ENCODE measurements at places on chromosomes 12 and 14.

- no peak for DNase-seq
Measured at GRCh38 chr12:10851243-10851858, 2.1 kb upstream of the PRR4 start.

DNA sequence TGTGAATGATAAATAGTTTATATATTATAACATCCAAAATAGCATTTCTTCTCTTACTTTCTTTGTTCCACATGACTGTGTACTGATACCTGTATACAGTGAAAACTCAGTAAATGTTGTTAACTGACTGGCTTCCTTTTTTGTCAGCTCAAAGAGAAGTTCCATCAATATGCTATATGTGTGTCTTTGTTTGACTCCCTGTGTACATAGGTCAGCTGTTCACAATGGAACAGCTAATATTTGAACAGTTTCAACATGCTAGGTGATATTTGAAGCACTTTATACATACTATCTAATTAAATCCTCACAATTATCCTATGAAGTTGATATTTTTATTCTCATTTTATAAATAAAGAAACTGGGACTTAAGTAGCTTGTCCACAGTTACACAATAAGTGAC, 15.3 kb upstream of the KICS2 start:
- no peak for DNase-seq

- DNase-seq, result no peak
Measured at GRCh38 chr14:24843494-24843893, 206.5 kb downstream of the STXBP6 start.

GRCh38 chr12:87427770-87428169, 601.4 kb downstream of the C12orf50 start:
- no peak for DNase-seq

- DNase-seq, result no peak
Measured at GRCh38 chr14:72049462-72049861, 117.2 kb downstream of the RGS6 start.

GRCh38 chr12:103175625-103176024, 218.2 kb downstream of the ASCL1 start:
- DNase-seq, result no peak

DNA sequence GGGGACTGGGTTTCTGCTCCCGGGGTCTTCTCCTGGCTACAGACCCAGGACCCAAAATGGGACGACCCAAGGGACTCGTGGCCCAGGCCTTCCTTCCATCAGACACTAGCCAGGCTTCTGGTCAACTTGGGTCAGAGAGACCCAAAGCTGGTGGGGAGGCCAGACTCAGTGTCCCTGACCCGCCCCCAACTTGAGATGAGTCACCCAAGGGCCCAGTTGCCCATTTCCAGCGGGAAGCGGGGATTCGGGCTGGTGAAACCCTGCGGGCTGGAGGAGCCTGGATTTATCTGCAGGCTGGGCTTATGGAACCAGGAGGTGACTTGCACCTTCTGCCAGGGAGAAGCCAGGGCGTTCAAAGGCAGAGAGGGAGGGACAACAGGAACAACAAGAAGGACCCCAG, 81.5 kb downstream of the RFLNA start:
- DNase-seq, result no peak

- no peak for DNase-seq
Measured at GRCh38 chr12:26717757-26718156, 115.2 kb downstream of the ITPR2 start.

DNA sequence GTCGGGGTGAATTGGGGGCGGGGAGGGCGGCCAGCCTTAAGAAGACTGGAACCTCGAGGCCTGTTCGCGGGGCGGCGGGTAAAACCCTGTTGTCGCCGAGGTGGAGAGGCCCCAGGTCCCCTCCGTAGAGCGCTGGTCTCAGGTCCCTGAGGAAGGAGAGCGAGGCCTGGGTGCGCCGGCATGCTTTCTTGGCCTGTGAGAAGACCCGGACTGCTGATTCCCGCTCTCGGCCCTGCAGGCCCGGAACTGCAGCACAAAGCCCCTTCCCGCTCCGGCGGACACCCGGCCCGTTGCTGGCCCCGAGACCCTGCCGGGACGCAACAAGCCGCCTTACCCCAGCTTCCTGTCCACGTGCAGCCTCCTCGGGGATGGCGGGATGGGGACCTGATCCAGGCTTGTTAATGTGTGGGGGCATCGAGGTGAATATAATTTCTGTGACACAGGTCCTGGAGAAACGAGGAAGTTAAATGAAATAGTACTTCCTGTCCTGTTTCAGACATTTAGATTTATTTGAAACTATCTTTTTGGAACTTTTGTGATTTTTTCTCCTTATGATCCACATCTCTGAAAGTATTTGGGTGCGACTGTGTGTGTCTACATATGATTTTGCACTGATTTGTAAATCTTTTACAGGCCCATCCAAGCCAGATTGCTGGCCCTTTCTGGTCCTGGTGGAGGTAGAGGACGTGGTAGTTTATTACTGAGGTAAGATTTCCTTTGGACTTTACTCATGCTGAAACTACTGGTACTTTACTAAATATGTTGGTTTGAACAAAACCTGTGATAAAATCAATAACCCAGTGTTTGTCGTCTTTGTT, 600 bp downstream of the PNN start:
- no peak for DNase-seq

GRCh38 chr14:81023095-81023710, 67.8 kb downstream of the TSHR start:
- no peak for DNase-seq

DNA sequence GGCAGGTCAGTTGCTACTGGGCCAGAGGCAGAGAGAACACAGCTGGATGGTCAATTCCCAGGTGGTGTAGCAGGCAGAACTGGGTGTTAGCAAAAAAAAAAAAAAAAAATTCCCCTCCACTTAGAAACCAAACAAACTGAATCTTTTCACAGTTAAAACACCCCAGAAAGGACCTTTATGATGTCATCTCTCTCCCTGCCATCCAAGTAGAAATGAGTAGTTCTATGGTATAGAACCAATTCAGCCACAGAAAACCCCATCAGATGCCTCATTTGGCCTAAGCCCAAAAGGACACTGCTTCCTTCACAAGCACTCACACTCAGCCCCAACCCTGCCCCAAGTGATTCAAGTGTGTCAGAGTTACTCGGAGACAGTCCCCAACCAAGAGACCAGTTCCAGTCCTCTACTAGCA, 230.8 kb downstream of the DPF3 start:
- DNase-seq, result no peak

GRCh38 chr12:87311206-87311605, 718.0 kb downstream of the C12orf50 start:
- DNase-seq, result no peak

DNA sequence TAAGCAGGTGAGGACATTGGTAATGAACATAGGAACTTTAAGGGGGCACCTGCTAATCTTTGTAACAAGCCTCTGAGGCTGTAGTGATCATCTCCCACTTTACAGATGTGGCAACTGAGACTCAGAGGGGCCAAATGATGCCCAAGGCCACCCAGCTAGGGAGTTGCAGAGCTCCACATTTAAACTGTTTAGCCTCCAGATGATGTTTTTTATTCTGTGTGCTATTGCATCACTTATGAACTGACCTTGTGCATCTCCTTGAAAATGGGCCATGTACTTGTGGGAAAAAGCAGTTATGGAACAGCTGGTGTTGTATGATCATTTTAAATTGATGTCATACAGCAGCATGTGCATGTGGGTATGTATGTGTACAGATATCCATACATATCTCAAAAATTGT, 41.4 kb downstream of the TPCN1 start:
- DNase-seq, result no peak

- no peak for DNase-seq
Measured at GRCh38 chr14:56423544-56423943, 156.1 kb upstream of the TMEM260 start.

DNA sequence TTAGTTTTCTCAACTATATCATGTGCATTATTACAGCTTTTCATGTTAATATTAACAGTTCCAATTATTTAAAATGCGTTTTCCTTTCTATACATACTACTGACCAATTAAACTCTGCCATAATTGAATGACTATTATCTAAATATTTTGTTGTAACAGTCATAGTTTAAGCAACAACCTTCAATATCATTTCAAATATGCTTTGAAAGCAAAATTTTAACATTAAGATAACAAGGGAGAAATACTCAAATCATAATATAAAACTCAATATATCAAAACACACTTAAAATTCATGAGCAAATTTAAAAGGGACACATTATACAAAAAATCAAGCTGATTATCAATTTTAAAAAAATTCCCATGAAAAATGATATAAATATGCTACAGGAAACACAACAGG, 40.5 kb downstream of the COCH start:
- no peak for DNase-seq

DNA sequence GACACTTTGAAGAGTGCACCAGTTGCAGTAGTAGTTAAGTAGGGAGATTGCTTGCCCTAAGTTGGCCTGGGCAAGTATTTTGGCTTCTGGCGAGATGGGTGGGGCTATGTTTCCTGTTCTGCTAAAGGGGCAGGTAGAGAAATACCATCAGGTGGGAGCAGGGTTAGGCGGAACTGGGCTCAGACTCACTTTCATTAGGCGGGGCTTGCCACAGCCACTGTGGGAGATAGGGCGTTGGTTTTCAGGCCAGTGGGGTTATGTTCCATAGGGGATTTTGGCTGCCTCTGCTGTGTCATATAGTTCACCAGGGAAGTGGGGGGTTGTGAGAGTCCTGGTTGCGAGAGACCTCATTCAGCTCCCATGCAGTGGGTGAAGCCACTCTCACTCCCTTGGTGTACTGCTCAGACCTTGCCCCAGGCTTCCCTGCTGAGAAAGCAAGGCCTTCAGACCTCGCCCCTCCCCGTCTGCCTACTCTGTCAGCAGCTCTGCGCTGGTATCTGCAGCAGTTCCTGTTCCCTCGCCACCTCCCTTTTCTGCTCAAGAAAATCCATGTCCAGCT, 43.3 kb downstream of the AEBP2 start:
- no peak for DNase-seq

DNA sequence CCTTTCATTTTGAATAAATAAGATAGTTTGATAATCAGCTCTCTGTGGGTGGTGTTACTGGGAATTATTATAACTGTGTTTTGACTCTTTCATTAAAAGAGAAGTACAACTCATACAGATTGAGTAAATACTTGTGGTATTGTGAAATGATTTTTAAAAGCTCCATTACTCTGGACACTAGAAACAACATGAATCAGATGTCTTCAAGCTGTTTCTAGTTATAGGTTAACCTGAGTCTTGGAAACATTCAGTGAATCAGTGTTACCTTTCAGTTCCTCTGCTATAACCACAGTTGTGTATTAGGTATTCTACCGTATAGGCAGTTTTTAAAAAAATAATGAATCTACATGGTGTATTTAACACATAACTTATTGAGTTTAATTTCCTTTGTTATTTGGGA, 128.4 kb upstream of the SSTR1 start:
- no peak for DNase-seq

DNA sequence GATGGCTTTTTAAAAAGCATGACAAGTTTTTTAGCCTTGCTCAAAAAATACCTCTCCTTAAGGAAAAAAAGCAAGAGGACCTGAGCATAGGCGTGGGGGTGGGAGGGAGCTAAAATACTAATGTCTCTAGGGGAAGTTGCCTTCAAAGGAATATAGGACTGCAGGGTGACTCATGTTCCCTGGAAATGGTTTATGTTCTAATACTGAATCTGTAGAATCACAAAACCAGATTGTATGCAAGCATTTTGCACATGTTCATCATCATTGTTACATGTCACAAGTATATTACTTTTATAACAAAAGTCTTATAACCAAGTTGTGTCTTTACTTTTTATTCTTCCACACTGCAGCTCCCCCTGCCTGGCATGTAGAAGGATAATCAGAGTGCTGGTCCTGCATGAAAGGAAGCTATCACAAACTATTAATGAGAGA, 36.6 kb downstream of the GPR135 start:
- peak; percentile 53 for DNase-seq

DNA sequence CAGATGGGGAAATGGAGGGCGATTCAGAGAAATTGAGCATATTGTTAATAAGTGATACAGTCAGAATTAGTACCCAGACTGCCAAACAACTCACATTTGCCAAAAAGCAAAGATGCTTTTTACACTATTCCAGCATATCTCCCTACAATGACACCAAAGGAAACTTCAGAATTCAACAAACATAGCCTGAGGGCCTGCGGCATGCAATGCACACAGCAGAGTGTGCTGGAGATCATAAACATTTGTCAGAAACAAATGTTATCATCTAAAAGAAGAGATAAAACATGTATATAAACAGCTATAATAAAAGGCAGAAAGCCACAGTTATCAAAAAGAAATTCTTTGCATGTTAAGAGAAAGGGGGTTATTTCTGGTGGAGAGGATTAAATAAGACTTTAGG, 20.1 kb upstream of the GARIN6 start:
- no peak for DNase-seq

DNA sequence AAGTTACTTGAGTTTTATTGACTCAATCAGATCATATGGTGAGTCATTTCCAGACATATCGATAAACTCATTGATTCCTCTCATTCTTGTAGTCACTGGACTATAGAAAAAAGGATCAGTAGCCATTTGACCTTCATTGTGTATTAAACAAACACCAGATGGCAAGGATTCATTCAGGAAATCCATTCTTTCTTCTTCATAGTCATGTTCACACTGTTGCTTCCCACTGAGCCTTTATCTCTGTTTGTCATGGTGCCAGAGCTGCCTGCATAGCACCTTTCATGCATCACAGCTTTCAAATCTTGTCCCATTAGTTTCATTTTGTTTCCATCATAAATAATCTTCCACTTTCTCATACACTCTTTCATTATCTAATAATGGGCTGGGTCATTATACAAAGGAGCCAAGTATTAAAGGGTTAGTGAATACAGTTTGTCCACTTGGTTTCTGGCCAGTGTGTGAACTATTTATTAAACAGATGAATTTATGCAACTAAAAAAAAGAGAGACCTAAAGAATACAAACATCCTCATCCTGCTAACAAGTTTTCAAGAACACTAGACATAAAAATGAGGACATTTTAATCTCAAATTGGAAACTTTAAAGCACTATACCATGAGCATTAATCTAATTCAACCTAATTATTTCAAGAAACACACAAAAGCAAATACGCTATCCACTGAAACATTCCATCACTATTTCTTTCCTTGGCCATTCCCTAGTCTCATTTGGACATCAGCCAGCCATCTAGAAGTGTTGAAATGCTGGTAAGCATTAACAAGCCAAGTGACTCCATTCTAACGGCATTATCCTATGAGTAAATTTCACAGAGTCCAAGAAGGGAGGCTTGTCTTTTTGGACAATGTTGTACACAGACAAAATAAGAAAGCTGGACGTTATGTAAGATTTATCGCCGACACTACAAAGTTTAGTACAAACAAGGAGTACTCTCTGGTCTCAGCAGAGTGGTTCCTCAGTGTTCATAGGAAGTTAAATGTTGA, 476.5 kb downstream of the FOXG1 start:
- peak; percentile 47 for DNase-seq

Data from endothelial cell of umbilical vein (primary cell).